Esophagus squamous epithelium (tissue), 5 donors: ENCODE measurements at places on chromosomes 5 and 9. TPM values are rescaled to one million over a fixed set of nuclear protein-coding genes. Genes with fewer than 3 reads are reported as not detected.

DNA sequence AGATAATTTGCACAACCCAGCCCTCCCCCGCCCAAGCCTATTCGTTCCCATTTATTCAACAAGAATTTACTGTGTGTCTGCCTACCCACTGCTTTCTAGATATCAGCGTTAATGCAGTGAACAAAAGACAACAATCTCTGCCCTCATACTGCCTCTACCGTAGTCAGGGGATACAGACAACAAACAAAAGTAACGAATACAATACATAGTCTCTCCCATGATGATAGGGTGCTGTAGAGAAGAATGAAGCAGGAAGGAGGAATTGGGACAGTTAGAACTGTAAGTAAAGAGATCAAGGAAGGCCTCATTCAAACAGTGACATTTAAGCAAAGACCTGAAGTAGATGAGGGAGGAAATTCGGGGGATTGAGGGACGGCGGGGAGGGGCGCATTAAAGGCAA lies 1.7 kb downstream of the GFM2 start:
- DNase-seq, result no peak

DNA sequence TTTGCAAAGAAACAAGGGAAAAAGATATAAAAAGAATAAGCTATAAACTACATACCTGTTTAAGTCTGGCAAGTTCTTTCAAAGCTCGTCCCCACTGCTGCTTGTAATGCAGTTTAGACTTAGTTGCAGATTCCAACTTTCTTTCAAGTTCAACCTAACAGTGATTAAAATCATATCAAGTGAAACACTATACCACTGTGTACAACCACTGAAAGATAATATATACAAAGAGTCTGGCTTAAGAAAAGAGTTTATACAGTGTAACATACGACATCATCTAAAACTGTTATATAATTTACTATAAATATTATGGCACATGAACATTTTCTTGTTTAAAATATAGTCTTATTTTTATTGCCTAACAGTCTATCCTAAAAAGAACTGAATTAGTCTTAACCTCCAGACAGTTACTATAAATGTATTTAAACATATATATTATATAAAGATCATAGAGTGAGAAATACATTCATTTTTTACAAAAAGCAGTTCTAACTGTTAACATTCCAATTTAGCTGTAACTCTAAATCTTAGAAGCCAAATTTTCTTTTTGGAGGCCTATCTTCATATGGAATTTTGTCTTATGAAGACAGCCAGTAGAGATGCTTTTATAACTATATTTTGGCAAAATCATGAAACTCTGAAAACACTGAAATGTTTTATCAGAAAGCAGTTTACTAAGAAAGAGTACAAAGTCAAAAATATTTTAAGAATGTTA lies 58.6 kb downstream of the CEP120 start:
- no peak for DNase-seq

- DNase-seq, result no peak
These were observed 67.8 kb downstream of the IRX2 start for GRCh38 chr5:2683720-2684119.

DNA sequence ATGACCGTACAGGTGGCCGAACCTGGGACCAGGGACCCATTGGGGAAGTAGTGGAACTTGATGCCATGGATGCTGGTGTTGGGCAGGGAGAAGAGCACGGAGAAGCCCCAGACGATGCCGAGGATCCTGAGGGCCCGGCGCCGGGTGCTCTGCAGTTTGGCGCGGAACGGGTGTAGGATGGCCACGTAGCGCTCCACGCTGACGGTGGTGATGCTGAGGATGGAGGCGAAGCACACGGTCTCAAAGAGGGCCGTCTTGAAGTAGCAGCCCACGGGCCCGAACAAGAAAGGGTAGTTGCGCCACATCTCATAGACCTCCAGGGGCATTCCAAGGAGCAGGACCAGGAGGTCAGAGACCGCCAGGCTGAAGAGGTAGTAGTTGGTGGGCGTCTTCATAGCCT lies 585 bp downstream of the NMUR2 start:
- DNase-seq, result no peak

DNA sequence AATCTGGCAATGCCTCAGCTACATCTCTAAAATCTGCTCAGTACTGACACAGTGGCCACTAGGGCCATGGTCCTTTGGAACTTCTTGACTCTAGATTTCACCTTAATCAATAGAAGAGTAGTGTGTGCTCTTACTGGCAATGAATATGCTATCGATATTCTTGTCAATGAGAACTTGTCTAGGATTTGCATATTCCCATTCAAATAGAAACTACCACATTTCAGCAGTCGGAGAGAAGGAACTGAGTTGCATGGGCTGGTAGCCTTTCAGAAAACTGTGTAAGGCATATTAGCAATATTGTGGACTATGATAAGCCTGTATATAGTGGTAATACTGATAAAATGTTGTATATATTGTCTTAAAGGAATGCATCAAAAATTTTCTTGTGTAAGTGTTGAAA lies 45.3 kb upstream of the NAA35 start:
- DNase-seq, result no peak

GRCh38 chr5:54696931-54697330 lies 179.4 kb downstream of the SNX18 start:
- no peak for DNase-seq

DNA sequence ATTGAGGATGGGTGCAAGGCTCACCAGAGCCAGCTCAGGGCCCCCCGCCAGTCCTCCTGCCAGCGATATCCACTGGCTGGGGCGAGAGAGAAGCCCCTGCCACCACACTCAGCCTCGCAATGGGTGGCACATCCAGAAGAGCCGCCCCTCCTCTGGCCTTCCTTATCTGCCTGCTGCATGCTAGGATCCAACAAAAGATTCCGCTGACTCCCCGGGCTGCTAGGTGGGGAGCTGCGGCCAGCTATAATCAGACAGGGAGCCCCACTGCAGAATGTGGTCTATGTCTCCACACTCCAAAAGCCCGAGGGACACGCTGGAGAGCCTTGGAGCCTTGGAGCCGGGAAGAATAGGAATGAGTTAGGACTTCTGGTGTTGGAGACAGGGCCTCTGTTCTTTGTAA lies 32.8 kb downstream of the COL23A1 start:
- no peak for DNase-seq

DNA sequence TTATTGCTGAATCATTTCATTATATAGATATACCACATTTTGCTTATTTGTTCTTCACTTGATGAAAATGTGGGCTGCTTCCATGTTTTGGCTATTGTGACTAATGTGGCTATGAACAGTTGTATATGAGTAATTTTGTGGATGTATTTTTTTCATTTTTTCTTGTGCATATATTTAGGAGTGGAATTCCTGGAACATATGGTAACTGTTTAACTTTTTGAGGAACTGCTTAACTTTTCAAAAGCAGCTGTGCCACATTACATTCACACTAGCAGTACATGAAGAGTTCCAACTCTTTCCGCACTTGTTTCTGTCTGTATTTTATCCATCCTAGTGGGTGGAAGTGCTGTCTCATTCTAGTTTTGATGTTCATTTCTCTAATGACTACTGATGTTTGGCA lies 67.8 kb downstream of the JAK2 start:
- DNase-seq, result no peak

DNA sequence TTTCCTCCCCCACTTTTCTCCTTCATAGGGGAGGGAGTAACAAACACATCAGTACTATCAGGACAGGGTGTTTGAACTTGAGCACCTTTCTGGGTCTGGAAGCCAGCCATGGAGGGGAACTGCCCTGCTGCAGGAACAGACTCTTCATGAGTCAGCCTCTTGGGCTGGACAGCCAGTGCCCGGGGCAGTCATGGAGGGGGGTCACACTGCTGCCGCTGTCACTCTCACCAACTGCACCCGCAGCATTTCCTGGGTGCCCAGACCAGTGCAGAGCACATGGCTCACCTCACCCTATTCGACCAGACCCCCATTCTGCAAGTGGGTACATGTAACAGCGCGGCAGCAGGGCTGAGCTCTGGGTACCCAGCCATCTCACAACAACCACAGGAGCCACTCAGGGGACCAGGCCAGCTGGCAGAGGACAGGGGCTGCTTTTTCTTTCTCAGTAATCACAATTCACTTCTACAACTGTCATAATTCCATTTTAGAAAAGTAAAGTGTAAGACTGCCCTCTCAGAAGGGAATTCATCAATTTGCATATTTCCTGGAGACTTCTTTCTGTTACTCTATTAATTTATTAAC lies 118.4 kb downstream of the CTNND2 start:
- DNase-seq, result no peak

DNA sequence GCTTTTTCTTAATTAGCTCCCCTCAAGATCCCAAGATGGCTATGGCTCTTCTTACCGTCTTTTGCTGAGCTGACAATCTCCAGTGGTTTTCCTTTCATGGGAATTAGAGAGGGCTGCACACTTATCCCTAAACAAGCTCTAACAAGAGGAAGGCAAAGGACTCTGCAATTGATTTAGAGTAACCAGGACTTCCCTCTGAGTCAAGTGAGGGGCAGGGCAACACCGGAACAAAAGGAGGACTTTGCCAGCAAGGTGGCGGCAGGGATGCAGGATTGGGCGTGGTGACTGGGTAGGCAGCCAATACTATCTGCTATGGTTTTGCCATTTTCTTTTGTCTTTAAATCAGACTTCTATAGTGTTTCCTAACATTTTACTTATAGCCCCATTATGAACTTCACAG lies 9.8 kb downstream of the SLC44A1 start:
- DNase-seq, result no peak

DNA sequence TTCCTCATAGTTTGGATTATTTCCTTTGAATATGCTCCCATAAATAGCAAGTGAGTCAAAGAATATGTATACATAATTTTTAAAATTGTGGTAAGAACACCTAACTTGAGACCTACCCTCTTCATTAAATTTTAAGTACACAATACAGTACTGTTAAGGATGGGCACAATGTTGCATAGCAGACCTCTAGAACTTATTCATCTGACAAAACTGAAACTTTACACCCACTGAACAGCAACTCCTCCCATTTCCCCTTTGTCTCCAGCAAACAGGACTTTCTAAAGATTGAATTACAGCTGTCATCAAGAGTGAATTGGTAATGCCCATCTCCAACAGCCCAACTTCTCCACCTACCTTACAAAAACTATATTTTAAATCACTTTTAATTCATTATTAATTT lies 388.9 kb downstream of the HTR1A start:
- no peak for DNase-seq

- DNase-seq, result no peak
These were observed 47.1 kb downstream of the SH3PXD2B start for GRCh38 chr5:172407241-172407691.

DNA sequence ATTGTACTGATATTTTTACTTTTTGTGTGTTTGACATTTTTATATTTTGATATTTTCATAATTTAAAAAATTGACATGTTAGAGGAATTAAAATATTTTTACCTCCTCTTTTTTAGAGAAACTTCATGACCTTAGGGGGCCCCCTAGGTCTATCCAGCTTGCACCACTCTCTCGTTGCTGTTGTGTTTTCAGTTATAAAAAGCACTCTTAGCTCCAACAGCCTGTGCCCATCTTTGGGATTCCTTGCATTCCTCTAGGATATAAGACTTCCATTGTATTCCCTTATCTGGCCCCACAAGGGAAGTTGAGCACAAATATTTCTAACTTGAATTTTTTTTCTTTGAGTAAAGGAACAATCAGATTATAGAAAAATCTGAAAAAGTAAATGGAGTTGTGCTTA lies 245.3 kb downstream of the SH3GL2 start:
- DNase-seq, result no peak

DNA sequence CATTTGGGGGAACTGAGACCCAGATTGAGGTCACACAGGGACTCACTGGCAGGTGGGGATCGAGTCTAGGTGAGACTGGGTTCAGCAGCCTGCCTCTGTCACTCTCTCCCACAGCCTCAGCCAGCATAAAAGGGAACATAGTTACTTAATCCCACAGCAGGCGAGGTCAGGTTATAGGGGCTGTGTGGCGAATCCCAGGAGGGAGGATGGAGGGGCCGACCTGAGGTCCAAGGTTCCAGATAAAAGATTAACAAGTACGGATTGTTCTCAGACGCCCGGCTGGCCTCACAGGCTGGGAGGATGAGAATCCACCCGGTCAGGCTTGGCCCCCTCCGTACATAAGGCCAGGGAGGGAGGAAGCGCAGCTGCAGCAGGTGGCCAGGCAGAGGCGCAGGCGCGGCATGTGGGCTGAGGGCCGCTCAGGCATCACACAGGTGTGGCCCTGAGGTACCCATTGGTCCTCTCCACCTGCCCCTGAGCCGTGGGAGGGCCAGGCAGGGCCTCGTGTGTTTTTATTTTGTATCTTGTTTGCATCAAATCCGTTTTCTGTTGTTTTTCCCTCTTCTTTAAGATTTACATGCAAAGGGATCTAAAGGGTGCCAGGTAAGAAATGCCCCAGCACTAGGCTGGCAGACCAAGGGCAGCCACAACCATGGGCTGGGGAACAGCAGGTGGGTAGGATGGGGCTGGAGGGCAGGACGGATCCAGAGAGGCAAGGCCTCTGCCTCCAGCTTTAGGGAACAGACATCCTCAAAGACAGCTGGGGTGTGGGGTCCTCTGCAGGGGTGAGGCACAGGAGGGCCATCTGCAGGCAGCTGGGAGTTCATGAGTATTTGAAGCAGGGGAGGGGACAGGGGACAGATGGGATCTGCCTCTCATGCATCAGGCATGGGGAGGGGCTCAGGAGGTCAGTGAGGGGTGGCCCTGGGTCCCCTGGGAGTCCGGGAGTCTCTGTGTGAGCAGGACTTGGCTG lies 3.6 kb downstream of the SUSD3 start:
- no peak for DNase-seq

DNA sequence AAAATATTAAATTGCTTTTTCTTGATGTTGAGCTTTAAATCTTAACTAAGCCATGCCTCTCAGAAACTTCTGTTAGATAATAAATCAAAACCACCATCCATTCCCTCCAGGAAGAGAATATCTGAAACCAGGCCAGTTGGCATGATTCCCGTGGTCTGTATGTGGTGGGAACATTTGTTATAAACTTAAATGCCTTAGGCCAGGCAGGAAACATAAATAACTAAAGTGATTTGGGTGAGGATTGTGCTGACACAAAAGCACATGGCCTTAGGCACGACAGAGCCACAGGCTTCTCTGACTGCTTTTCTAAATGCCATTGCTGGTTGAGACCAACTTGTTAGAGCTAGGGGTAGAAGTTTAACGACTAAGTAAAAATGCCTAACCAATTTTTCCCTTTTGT lies 255.9 kb downstream of the GABRG2 start:
- no peak for DNase-seq

Gene CARTPT
- total RNA-seq, result not detected

Gene ARHGAP26
- total RNA-seq, result 15.3 TPM

Gene SLC45A2
- not detected for total RNA-seq

Gene B4GALT7
- total RNA-seq, result 18.1 TPM

Gene RETREG1
- total RNA-seq, result 5.3 TPM

Gene LCN12
- not detected for total RNA-seq

Gene FLT4
- total RNA-seq, result 2.6 TPM

Gene PCA3
- total RNA-seq, result not detected

Gene ANKRD33B
- 2.7 TPM for total RNA-seq

Gene PCDHA4
- total RNA-seq, result 0.38 TPM

Gene PRSS3
- 64.0 TPM for total RNA-seq

Gene PRDM9
- total RNA-seq, result not detected
